CD8-positive, alpha-beta memory T cell (primary cell): ENCODE measurements at places on chromosomes 11 and 22. TPM values are rescaled to one million over a fixed set of nuclear protein-coding genes. Genes with fewer than 3 reads are reported as not detected.

Gene MB
- 2.7 TPM for total RNA-seq

DNA sequence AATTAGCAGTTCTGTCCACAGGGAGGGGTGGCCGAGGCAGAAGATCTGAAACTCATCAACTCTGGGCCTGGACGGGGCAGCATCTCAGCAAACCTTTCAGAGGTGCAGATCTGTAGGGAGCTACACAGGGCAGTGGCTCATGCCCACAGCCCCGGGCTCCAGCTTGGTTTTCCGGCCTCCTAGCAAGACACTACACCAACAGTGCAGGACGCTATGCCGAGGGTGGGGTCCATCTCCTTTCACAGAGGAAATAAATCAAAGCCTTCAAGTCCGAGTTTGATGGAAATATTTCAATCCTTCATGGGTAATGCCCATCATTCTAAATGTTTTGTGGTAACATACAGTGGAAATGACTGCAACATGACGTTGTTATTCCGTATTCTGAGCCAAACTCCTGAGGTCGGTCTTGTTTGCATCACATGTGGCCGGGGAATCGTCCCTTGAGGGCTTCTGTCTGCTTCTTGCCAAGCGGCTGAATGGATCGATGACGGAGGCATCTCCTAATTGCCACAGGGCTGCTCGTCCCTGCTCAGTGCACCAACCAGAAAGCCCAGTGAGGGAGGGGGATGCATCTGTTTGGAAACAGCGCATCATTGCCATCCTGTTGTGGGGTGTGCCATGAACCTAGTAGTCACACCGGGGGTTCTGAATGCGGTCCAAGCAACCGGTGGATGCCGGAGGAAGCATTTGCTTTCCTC is 30.0 kb downstream of the LINC01488 start:
- no peaks in the 10 kb centered on the region for H3K4me1 ChIP-seq
- H3K36me3 ChIP-seq, result no peaks in the 10 kb centered on the region
- H3K27me3 ChIP-seq, result no peaks in the 10 kb centered on the region
- H3K4me3 ChIP-seq, result no peak overlapping the region

DNA sequence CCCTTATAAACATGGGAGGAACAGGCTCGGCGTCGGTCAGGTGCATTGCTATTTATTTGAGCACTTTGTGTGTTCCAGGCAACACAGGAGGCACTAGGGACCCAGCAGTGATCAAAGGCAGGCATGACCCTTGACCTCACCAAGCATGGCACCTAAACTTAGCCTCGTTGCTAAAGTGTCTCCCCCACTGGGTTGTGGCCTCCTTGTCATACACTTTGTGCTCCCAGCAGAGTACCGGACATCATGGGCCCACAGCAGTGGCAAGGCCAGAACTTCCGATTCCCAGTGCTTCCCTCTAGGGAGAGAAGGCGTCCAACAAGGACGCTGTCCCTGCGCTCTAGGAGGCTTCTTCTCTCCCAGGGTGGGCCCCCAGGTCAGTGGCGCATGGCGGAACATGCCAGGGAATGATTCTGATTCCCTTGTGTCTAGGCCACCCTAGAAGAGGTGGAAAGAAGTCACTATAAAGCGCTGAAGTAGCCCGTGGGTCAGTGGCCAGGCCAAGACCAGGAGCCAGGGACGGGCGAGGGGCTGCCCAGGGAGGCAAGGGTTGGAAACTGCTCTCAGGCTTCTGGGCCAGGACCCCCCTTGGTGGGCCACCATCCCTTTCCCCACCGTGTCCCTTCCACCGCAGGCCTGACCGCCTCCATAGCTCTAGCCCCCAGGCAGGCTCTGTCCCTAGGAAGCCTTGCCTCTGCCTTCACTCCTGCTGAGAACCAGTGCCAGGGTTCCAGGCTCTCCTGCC is 19.7 kb downstream of the TOM1 start:
- H3K36me3 ChIP-seq, result peaks cover 20% of the 10 kb centered on the region
- peaks cover 6% of the 10 kb centered on the region for H3K4me1 ChIP-seq
- H3K27me3 ChIP-seq, result no peaks in the 10 kb centered on the region
- H3K27ac ChIP-seq, result no peak overlapping the region

Gene BACE1
- total RNA-seq, result 2.9 TPM

DNA sequence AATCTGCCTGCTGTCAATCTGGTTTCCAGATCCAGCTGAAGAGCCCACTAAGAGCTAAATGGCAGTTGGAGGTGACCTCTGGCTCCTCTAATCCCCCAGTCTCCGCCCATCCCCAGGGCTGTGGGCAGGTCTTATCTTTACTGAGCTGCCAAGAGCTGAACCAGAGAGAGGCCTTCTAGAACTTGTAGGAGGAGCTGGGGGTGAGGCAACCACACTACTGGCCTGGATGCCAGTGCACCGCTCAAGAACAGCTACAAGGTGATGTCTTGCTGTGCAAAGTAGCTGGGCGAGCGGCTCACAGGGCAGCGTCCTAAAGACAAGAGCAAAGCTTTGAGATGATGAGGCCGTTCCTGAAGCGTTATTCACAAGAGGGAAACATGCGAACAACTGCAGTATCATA is 374.6 kb downstream of the CTTN start:
- no peaks in the 10 kb centered on the region for H3K36me3 ChIP-seq
- no peaks in the 10 kb centered on the region for H3K27me3 ChIP-seq
- no peak overlapping the region for H3K27ac ChIP-seq
- DNase-seq, result no peak
- no peak overlapping the region for H3K4me3 ChIP-seq

DNA sequence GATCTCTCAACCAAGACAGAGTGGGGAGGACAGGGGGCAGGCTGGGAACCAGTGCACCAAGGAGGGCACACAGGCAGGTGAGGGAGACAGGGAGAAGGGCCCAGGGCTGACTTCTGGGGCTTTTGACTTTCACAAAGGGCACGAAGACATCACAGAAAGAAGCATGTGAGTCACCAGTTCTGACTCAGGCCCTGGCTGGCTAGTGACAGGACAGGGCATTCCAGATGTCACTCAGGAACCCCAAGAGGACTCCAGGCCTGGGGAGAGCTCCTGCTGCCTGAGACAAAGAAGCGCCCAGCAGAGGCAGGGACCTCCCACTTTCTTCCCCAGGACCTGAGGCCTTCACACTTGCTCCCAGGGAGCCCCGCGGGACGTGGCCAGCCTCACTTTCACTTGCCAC is 497.2 kb downstream of the BUD13 start:
- H3K27me3 ChIP-seq, result no peaks in the 10 kb centered on the region
- no peaks in the 10 kb centered on the region for H3K36me3 ChIP-seq
- no peak for DNase-seq
- no peaks in the 10 kb centered on the region for H3K4me1 ChIP-seq

Gene SLN
- not detected for total RNA-seq

DNA sequence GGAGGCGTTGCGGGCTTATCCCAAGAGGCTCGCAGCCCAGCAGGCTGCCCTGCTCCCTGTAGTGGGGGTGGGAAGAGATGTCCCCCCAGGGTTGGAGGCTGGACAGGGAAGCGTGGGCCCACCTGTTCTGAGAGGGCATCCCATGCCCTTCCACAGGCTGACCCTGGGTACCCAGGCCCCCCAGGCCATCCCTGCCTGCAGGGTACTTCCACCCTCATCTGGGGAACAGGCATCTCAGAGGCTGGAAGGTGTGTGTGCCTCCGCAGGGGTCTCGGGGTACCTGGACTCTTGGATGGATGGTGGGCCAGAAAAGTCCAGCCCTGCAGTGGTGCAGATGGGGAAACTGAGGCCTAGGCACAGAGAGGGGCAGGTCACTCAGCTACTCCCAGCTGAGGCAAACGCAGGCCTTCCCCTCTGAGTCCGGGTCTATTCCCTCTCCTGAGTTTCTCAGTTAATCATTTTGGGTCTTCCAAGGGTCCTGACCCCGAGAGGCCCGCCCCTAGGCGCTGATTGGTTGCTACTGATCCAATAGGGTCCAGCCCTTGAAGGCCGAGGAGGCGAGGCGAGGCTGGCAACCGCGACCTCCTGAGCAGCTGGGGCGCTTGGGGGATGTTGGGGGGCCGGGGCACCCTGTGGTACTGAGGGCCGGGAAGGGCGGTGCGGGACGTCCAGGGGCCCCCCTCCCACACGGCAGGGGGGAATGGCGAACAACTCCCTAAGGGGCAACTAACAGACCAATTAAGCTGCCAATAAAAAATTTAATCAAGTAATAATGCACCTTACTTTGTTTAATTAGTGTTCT is 23.8 kb downstream of the FLRT1 start:
- no peaks in the 10 kb centered on the region for H3K36me3 ChIP-seq
- H3K4me1 ChIP-seq, result peaks cover 10% of the 10 kb centered on the region
- no peak overlapping the region for H3K27ac ChIP-seq
- no peak for DNase-seq
- no peak overlapping the region for H3K4me3 ChIP-seq

GRCh38 chr22:46982635-46983034 is 220.2 kb downstream of the TBC1D22A start:
- H3K27me3 ChIP-seq, result no peaks in the 10 kb centered on the region
- H3K4me3 ChIP-seq, result no peak overlapping the region
- no peak for DNase-seq
- H3K36me3 ChIP-seq, result no peaks in the 10 kb centered on the region
- no peak overlapping the region for H3K27ac ChIP-seq

Gene SMC1B
- total RNA-seq, result 0.37 TPM

GRCh38 chr11:128326791-128327190 is 260.6 kb downstream of the ETS1 start:
- no peaks in the 10 kb centered on the region for H3K27me3 ChIP-seq
- no peaks in the 10 kb centered on the region for H3K36me3 ChIP-seq
- no peak for DNase-seq
- H3K27ac ChIP-seq, result no peak overlapping the region
- H3K4me3 ChIP-seq, result no peak overlapping the region

DNA sequence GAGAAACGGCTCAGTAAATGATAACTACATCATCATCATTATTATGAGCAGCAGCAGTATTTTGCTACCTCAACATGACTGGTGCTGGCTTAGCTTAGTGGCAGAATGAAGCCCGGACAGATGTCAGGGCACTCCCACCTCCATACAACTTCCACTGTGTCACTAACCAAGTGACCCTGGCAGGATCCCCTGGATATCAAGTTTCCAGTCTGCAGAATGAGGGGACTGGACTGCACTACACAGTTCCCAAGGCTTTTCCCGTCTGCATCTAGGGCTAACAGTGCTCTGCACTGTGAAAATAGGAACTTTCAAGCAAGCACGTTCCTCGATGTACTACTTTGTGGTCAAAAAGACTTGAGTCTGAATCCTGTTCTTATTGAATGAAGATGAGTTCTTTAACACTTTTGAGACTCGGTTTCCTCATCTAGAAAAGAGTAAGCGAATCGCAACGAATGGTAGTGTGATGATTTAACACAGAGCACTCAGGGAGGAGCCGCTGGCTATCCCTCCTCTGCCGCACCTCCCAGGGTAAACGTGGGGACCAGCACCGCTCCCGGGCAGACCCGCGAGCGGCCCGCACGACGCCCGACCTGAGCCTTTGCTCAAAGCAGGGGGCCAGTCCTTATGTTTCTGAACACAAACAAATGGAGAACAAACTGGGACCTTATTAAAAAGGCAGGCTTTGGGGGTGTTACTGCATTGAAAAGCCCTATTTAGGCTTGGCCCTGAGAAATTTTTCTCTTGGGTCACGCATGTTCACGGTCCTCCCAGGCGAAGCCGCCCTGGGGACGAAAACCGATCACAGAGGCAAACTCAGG is 910 bp downstream of the CLTCL1 start:
- H3K4me3 ChIP-seq, result peak overlapping the region; percentile 52
- H3K27me3 ChIP-seq, result no peaks in the 10 kb centered on the region
- peaks cover 17% of the 10 kb centered on the region for H3K4me1 ChIP-seq
- DNase-seq, result no peak
- no peaks in the 10 kb centered on the region for H3K36me3 ChIP-seq
